ENCODE measurements at places on chromosomes 2 and 18.

DNA sequence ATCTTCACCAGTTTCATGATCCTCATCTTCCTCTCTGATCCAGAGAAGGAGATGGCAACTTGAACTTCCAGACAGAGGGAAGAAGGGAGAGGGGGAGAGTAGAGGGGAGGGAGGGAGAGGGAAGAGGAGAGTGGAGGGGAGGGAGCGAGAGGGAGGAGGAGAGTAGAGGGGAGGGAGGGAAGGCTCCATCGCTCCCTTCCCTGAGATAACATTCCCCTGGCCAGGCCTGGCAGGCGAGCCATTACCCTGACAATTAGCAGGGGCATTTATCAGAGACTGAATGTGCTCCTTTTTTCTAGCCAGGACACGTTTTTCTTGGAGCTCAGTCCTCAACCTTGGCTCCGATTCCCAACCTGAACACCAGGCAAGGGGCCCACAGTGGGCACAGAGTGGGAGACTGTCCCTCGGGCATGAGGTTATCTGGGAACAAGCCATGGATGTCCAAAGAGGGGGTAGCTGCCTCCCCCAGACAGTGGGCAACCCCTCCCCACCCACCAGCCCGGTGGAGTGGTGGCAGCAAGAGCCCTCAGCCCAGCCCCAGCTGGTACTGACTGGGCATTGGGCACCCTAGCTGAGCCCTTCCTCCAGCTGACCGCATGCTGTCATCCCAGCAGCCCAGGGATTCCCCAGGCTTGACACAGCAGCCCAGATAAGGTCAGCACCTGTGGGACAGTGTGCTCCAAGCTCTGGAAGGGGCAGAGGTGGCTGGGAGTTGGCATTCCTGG, 81.8 kb downstream of the TNS1 start:
- no peak for DNase-seq

- DNase-seq = no peak
Measured at GRCh38 chr2:156897548-156897947, 360.0 kb upstream of the GALNT5 start.

GRCh38 chr18:42011053-42011452, 56.0 kb downstream of the PIK3C3 start:
- DNase-seq = no peak

DNA sequence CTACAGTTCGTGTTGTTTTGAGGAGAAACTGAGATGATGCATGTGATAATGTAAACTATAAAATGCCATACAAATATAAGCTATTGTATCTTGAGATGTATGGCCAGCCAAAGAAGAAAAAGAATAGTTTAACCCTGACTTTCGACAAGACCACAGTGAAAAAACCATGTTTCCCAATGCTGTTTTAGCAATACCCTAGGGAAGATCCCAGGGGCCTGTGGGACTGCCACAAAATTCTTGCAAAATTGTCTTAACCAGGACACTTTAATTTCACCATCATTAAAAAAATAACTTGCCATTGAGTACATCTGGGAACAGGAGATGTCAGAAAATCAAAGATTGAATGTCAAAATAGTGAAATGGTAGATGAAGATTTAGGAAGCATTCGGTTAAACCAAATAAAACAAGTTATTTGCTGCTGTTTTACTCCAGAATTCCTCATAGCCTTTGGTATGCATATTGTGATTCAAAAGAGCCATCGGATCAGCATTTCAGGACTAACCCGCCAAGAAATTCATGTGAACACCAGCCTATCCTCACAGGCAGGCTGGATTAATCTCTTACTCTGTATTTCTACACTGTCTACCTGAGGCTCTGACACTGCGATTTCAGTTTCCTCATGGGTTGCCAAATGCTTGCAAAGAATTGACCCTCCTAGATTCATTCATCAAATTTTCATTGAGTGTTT, 49.0 kb upstream of the SP3 start:
- DNase-seq = no peak

DNA sequence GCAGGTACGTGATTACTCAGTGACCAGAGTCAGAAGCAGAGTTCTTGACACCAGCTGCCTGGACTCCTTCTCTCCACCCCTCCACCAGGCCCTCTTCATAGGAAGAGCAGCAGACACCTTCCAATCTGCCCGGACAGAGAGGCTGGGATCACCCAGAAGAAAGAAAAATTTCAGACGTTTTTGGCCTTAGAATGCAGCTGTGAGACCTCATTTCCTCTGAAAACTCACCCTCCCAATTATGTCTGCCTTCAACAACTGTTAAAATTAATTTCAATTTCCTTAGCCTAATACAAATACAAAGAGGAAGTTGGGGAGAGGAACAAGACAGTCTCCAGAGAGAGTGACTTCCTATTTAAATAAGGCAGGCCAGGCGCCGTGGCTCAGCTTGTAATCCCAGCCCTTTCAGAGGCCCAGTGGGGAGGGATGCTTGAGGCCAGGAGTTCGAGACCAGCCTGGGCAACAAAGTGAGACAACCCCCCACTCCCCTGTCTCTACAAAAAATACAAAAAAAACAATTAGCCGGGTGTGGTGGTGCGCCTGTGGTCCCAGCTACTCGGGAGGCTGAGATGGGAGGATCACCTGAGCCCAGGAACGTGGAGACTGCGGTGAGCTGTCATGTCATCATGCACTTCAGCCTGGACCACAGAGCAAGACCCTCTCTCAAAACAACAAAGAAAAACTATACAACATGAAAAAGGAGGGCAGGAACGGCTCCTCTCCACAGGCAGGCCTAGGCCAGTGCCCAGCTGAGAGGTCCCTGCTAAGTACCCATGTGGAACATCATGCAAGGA, 1.6 kb downstream of the SLC66A2 start:
- no peak for DNase-seq

GRCh38 chr18:79785831-79786230, 11.9 kb upstream of the KCNG2 start:
- no peak for DNase-seq

- DNase-seq = no peak
Measured at GRCh38 chr2:8672940-8673339, 8.9 kb upstream of the ID2 start.

DNA sequence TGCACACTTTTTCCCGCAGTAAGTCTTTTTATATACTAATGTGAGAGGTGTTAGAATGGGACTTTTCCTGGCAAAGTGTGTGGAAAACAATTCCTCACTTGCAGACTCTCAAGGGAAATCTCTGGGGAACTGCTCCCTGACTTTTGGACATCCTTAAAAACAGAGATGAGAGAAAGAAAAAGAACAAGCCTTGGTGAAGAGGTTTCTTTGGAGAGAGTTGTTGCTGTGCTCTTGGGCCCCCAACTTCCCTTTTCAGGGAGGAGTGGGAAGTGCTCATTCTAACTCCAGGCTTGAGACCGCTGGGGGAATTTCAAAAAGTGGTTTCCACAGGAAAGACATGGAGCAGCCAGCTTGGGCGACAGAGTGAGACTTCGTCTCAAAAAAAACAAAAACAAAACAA, 142.6 kb upstream of the SPRED2 start:
- no peak for DNase-seq

DNA sequence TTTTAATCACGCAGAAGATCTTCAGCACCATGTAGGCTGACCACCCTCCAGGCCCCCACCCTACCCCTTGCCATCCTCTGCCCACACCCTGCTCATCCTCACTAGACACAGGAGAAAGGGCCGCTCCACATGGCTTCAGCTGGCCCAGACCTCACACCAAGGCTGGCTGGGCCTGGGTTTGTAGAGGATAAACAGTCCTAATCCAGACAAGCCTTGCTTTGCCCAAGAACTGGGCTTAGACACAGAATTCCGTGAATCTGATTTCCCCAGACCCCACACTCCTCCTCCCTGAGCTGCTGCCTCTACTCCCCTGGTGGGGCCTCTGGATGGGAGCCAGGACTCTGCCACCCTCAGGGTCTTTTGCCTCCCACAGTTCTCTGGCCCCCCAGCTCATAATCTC, 185.3 kb downstream of the CYP26B1 start:
- DNase-seq = no peak

GRCh38 chr18:64331419-64331818, 182.5 kb upstream of the LINC00305 start:
- DNase-seq = no peak

GRCh38 chr18:52953387-52953786, 613.4 kb downstream of the DCC start:
- no peak for DNase-seq

- peak; percentile 42 for DNase-seq
Measured at GRCh38 chr18:51120809-51121596, 76.5 kb downstream of the MEX3C start.

- no peak for DNase-seq
Measured at GRCh38 chr2:221377066-221377465, 195.0 kb downstream of the EPHA4 start.

- DNase-seq = no peak
Measured at GRCh38 chr2:45713591-45713990, 62.1 kb downstream of the PRKCE start.

DNA sequence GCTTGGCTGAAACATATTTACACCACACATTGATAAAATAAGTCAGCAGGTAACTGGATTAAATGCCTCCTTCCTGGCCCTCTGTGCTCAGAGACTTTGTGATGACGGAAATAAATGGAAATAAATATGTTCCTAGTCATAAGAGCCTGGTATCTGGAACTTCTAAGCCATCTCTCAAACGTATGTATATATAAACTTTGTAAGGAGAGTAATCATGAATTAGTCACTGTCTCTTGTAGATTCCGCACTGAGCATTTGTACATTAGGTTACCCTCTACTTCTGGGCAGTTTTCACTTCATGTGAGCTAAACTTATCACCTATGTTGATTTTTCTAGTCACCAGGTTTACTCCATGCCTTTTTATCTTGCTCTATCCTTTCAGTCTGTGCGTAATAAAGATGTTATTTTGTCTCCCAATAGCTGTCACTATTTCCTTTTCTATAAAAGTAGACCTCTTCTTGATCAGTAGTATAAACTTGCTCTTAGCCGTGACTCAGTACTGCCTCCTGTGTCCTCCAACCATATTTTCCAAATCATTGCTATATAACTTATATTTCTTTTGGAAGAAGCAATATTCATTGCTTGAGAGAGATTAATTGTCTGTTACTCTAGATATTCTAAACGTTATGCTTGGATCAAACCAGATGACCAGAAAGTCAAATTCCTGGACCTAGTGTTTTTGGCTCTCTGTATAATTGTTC, 53.2 kb downstream of the FEZ2 start:
- no peak for DNase-seq

GRCh38 chr2:161115205-161115604, 45.0 kb upstream of the TANK start:
- DNase-seq = no peak

DNA sequence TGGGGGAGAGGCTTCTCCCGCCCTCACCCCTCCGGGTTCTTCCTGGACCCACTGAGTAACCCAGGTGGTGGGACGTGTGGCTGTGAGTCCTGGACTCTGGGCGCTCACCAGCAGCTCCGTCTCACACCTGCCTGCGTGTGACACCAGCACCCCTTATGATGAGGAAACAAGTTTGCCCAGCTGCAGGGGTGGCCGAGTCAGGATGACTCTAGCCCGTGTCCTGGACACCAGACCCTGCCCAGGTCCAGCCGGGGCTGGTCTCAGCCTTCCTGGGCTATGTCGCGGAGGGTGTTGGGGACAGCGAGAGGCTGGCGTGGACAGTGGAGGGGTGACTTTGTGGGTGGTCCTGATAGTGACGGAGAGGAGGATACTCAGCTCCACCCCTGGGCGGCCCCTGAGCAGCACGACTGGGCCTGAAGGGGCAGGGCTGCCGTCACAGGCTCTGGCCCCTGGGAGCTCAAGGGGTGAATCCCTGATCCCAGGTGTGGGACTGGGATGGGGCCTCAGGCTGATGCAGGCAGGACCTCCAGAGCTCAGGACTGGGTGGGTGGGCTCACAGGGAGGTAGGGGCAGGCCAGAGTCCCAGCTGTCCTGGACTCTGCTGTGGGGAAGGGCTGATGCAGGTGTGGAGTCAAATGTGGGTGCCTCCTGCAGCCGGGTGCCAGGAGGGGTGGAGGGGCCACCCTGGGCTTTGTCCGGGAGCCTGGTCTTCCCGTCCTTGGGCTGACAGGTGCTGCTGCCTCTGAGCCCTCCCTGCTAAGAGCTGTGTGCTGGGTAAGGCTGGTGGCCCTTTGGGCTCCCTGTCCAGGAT, 3.7 kb downstream of the GPR35 start:
- no peak for DNase-seq

DNA sequence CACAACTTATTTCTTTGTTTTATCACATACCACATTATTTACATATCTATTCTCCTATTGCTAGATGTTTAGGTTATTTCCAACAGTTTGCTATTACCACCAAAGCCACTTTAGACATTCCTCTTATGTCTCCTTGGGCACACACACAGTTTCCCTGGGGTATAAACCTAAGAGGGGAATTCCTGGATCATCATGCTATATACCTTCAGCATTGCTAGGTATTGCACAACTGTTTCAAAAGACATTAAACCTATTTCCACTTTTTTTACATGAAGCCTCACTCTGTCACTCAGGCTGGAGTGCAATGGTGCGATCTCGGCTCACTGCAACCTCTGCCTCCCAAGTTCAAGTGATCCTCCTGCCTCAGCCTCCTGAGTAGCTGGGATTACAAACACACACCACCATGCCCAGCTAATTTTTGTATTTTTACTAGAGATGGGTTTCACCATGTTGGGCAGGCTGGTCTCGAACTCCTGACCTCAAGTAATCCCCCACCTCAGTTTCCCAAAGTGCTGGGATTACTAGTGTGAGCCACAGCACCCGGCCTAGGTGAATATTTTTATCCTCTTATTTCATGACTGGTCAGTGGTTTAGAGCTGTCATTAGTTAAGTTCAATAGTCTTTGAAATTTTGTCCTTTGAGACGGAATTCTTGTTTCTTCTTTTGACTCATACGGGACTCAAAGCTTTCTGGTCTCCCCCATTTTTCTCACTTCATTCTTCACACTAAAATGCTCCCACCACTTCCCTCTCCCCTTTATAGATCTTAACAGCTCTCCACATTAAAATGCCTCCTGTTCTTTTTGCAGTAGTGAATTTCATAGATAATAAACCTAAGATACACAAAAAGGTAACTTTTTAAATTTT, 30.3 kb downstream of the SULT1C4 start:
- DNase-seq = no peak

GRCh38 chr2:7071154-7071553, 153.9 kb downstream of the RNF144A start:
- DNase-seq = no peak

- no peak for DNase-seq
Measured at GRCh38 chr2:160489111-160489510, 4.5 kb downstream of the RBMS1 start.

GRCh38 chr2:188474316-188474715, 182.6 kb downstream of the GULP1 start:
- no peak for DNase-seq

DNA sequence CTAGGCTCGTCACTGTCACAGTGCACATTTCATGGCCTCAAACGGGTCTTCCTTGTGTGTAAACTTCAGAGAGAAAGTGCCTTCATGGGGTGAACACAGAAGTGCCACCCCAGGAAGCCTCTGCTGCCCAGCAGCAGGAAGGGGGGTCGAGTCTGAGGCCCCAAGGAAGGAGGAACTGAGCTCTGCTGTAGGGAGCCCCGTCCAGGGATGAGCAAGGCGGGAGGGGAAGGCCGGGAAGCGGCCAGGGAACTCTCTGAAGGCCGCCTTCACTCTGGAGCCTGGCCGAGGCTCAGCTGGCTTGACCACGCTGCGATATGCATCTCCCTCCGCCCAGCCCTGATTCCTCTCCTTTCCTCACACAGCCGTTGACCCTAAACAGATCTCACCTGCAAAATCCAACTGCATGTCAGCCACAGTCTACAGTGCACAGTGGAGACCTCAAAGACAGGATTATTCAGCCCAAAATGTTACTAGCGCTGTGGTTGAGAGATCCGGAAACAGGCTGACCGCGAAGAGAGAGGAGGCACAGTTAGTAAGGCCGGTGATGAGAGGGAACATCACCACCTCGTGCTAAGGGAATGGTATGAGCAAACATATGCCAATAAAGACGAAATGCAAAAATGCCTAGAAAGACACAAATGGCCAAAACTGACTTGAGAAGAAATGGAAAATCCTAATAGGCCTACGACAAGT, 34.2 kb upstream of the CTDP1 start:
- no peak for DNase-seq

- DNase-seq = no peak
Measured at GRCh38 chr2:8310557-8311455, 371.1 kb upstream of the ID2 start.
